ENCODE measurements at places on chromosomes 1 and 21. TPM values are rescaled to one million over a fixed set of nuclear protein-coding genes. Genes with fewer than 3 reads are reported as not detected.

Gene GNG12
- total RNA-seq: 134 TPM

Gene BCAR3
- total RNA-seq: 112 TPM

Gene TFAP2E
- 0.06 TPM for total RNA-seq

- no peak for DNase-seq
These were observed at the start of gene USH2A for GRCh38 chr1:216422821-216423520. USH2A (minus strand) TSS chr1:216423448; CDS start chr1:216422336, 1,112 bp downstream.
